SIG-M5 (cell line): ENCODE measurements at places on chromosomes 4 and X.
A peak's percentile ranks its signal among the peaks of the same experiment; 100 is the strongest.

DNA sequence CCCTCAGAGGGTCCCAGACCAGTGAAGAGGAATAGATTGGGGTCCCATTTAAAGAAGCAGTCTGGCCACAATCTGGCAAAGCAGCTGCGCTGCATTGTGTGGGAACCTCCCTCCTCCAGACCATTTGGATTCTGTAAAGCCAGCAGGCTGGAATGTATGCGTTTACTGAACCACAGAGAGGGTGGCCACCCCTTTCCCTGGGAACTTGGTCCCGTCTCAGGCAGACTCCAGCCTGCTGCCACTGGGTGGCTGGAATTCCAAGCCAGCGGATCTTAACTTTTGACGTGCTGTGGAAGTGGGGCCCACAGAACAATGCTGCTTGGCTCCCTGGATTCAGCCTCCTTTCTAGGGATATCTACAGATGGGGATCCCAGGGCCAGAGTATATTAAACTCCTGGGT is 307.2 kb downstream of the DACH2 start:
- no peak for DNase-seq

GRCh38 chr4:24867251-24867650 is 45.6 kb downstream of the CCDC149 start:
- DNase-seq, result no peak

DNA sequence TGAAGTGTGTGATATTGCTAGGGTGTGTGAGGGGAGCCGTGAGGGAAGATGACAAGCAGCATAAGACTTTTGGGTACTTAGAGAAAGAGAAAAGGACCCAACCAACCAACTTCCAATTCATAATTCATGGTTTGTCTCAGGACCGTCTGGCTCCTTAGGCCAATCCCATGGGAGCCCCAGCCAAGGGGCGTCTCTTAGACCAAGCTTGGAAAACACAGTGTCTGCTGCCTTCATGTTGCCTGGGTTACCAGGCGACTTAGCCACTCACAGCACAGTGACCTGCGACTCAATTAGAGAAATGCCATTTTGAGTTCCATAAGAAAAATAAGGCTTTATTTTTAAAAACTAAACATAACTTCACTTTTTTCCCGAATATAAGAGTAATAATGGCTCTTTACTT is 32.7 kb downstream of the BST1 start:
- no peak for DNase-seq

GRCh38 chrX:40952855-40953254 is 132.4 kb upstream of the USP9X start:
- no peak for DNase-seq

GRCh38 chrX:78024349-78025059 is 55.1 kb upstream of the PGAM4 start:
- DNase-seq, result no peak

DNA sequence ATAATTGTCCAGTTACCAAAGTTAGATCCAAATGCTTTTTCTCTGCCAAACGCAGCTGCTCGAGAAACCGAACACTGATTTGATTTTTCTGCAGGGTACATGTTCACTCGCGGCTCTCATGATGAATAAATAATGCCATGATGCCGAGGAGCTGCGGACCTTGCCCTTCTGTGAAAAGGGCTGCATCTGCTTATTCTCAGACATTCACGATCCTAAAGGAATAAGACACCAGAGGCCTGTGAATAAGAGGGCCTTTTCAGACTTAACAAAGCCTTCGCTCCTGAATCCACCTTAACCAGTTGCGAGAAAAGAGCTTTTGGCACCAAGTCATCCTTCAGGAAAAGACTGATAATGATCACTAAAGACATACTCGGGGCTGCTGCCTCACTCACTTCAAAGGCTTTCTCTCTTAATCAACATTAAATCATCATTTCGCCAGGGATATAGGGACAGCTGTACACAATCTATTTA is 147.5 kb downstream of the FBXO8 start:
- no peak for DNase-seq

- DNase-seq, result no peak
Measured at GRCh38 chr4:183248201-183248600, 71.9 kb downstream of the CLDN22 start.

DNA sequence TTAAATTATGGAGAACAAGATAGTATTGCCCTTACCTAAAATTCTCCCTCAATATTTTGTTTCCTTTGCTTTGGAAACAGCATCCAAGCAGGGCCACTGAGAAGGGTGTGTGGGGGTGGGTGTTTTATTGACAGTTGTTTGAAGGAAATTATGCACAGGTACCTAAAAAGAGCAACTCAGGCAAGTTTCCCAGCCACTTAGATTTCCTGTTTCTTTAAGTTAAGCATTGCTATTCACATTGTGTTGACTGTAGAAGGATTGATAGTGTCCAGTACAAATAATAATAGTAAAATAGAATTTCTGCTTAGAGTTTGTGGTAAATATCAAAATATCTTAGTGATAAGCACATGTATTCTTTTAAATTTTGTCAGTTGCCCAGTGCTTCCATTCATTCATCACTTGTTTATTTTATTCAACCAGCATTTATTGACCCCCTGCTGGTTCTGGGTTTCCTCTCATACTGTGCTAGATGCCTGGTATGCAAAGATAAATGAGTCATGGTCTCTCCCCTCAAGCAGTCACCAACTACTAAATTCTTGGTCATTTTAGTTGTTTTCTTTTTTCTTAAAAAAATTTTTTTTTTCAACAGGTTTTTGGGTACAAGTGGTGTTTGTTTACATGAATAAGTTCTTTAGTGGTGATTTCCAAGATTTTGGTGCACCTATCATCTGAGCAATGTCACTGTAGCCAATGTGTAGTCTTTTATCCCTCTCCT is 50.0 kb downstream of the GALNT7 start:
- DNase-seq, result no peak

DNA sequence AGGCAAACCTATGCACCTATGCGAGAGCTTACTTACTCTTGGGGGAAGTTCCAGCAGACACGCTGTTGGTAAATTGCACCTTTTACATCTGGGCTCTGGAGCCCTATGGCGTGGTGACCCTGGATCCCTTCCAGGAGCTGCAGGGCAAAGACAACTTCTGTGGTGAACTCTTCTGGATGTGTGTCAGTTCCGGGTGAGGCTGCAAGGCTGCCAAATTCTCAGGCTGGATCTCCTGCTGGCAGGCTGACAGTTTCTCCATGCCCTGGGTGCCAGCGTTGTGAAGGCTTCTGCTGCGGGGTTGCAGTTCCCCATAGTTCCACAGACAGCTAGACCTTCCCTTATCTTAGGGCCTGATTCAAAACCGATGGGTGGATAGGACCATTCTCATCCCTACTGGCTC is 37.9 kb downstream of the RAP2C start:
- no peak for DNase-seq

- no peak for DNase-seq
Measured at GRCh38 chrX:21437036-21437435, 62.8 kb downstream of the CNKSR2 start.

GRCh38 chr4:4289055-4289454 is 899 bp downstream of the LYAR start:
- DNase-seq, result no peak

DNA sequence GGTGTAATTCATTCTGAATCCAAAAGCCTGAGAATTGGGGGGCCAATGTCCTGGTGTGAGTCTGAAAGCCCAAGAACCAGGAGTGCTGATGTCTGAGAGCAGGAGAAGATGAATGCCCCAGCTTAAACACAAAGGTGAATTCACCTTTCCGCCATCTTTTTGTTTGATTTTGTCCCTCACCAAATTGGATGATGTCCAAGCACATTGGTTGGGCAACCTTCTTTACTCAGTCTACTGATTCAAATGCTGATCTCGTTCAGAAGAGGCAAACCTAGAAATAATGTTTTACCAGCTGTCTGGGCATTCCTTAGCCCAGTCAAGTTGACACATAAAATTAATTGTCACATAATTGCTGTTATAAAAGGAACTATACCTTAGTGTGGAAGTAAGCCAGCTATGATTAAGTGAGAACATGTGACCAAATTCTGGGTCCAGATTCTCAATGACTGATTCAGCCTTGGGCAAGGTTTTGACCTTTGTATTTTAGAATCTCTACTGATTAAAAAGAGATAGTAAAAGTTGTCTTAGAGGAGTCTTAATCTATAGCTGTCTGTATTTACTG is 34.5 kb upstream of the SLC4A4 start:
- DNase-seq, result no peak

DNA sequence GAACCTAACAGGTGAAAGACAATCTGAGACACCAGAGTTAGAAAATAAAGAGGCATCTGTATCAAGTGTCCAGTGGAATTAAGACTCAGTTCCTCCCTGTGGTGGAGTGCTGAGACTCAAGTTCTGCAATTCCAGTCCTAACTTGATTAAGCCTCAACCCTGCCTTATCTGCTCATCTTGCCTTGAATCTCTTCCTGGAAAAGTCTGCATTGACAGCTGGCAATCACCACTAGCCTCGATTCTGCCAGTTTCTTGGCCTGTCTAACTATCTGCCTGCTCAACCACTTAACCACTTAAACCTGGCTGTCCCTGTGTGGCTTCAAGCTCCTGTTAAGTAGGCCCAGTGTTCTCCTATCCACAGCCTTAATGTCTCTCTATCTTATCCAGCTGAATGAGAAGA is 22.4 kb upstream of the NEIL3 start:
- DNase-seq, result no peak

DNA sequence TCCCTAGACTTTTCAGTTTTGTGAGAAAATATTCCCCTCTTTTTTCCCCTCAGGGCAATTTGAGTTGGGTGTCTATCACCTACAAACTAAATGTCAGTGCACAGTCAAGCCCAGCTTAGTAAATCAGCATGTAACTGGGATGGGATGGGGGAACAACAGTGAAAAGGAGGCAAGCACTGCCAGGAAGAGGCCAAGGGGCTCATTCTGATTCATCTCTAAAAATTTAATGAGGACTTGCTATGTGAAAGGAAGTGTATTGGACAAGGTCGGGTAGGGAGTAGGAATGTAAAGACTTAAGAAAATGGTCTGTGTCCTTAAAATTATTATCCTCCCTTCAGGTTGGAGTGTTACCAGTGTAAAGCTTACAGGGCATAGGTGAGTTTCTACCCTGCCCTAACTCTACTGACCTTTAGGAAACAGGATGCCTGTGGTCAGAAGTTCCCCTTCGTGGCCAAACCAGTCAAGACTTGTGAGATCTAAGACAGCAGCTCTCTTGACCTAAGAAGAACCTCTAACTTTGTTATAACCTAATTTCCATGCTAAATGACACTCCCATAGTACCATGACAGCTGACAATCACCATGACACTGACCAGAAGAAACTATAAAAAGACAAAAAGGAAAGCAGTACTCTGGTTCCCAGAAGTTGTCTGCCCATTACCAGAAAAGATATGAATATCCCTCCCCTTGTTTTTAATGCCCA is 194.4 kb upstream of the LDB2 start:
- DNase-seq, result no peak

DNA sequence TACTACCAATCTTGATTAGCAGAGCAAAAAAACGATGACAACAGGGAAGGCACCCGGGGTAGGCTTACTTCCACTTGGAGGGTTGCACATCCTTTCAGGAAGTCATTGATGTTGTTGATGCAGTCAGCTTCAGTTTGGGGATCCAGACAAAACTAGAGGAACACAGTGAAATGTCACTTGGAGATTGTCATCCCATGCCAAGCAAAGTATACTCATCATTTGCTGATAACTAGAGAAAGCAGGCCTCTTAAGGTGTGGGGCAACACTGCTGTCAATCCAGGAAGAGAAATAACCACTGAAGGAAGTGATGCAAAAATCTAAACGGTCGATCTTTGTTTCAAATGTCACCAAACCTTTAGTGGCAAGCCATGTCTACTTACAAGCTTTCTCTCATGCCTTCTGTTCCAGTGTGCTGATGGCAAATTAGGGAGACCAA is 1.4 kb downstream of the ARHGEF6 start:
- DNase-seq, result peak; percentile 67

- DNase-seq, result no peak
Measured at GRCh38 chrX:118497180-118497818, 1.7 kb downstream of the DOCK11 start.

DNA sequence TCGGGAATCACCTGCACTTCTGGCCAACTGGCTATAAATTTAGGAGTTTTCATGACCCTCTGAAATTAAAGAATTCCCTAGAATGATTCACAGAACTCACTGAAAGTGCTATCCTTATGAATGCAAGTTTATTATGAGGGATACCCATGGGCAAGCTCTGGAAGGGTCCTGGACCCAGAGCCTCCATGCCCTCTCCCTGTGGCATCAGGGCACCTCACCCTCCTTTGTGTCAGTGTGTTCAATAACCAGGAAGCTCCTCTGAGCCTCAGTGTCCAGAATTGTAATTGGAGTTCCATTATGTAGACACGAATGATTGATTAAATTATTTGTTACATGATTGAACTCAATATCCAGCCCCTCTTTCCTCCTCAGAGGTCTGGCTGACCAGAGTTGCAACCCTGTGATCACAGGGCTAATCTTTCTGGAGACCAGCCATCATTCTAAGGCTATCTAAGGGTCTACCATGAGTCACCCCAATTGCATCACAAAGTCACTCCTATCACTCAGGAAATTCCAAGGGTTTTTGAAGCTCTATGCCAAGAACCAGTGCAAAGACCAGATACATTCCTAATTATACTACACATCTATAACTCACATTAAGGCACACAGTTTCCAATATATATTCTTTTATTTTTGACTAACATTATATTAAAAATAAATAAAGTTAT is 8.9 kb downstream of the ANXA3 start:
- DNase-seq, result no peak

DNA sequence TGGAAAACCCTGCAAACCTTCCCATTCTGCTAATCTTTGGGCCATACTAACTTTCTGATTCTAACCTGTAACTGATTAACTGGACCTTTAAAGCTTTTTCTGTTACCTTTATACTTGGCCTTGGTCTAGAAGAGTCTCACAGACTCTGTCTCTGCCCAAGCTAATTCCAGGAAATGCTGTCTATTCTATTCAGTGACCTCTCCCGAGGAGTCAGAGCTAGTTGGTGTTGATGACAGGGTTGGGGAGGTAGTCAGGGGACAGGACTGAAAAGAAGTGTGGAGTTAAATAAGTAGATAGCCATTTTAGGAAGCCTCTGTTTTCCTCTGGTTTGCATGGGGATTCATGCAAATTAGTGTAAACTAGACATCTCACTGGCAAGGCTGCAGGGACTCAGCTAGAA is 429.5 kb downstream of the GRID2 start:
- no peak for DNase-seq

GRCh38 chrX:149962859-149963757 is 24.8 kb upstream of the EOLA2 start:
- DNase-seq, result no peak

GRCh38 chr4:12584116-12584875 is 899.8 kb downstream of the RAB28 start:
- DNase-seq, result no peak
